ENCODE measurements at places on chromosomes 2 and 18.

DNA sequence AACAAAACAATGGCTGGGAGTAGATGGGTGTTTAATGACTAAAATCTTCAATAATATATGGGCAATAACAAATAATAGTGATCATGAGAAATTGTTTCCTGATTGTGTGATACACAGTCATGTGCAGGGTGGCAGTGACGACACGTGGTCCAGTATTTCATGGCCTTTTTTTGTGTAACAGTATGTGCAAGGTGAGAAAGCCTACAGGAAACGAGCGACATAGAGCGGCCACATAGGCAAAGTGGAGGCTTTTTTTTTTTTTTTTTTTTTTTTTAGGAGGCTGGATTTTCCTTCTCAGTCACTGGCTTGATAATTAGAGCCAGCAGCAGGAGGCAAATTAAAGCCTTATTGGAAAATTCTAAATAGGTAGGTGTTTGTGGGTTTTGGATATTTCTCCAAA lies 123.7 kb downstream of the MYO3B start:
- DNase-seq = no peak

- DNase-seq = no peak
Observed at GRCh38 chr2:134232868-134233727, 20.8 kb upstream of the MGAT5 start.

DNA sequence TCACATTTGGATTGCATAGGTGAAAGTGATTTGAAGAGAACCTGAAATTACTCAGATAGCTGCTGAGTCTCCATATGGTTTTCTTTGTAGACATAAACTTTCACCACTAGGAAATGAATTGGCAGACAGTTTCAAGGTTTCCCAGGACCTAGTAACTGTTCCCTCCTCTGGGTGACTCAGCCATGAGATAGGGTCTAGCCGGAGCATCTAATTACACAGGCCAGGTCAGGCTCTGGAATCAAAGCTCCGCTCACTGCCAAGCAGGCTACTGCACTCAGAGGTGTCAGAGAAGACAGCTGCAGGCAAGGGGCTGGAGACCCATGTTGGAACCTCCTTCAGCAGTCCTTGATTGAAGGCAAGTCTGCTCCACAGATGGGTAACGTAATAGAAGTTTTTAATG lies 429.2 kb downstream of the TNS1 start:
- no peak for DNase-seq

- no peak for DNase-seq
Observed at GRCh38 chr2:145741181-145741580, 1221.3 kb upstream of the ZEB2 start.

DNA sequence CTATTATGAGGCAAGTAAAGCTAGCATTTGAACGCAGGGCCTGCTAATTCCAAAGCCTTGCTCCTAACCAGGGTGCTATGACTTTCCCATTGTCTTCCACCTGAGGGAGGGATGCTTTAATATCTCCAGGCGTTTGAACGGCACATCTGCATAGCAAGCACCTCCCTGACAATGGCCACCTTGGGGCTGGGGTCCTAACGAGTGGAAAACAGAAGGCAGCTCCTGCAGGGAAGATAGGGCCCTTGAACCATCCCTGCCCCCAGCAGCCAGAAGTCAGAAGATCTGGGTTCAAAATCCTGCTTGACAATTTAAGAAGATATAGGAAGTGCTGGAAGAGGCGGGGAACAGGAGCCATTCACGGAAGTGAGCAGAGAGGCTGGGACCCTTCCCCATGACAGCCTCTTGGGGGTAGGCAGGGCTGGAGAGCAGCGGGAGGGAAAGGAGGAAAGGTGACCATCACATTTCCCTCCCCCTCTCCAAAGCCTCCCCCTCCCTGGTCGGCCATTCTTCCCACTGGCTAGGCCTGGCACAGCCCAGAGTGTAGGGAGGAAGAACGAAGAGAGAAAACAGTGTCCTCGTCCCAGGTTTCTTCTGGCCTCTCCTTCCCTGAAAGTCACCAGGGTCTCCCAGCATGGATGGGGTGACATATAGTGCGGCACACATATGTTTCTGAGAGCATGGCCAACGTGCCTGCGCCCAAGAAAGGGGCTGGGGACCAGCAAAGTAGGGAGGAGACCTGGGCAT lies 73.5 kb downstream of the EMX1 start:
- DNase-seq = no peak

DNA sequence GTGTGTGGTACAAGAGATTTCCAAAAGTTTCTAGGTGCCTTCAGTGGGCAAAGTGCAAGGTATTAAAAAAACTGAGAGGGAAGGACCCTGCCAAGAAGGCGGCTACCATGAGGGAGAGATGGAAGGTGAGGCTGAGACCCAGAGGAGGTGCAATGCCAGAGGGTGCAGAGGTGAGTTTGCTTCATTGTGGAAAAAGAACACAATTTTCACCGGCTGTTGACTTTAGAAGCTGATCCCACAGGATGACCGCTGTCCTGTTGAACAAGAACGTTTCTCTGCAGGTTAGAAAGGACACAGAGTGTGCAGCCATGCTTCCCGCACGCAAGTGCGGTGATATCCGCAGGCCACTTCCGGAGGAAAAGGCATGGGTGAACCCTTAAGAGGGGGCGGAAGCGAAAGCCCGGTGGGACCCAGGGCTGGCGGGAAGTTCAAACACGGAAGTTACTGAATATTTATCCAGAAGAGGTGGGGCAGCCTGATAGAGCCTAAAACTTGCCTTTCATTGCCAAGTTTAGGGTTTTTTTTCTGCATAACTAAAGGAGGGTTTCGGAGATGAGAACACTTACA lies 16.6 kb downstream of the SP110 start:
- DNase-seq = no peak

GRCh38 chr2:46460241-46460921 lies 19.0 kb upstream of the TMEM247 start:
- no peak for DNase-seq

DNA sequence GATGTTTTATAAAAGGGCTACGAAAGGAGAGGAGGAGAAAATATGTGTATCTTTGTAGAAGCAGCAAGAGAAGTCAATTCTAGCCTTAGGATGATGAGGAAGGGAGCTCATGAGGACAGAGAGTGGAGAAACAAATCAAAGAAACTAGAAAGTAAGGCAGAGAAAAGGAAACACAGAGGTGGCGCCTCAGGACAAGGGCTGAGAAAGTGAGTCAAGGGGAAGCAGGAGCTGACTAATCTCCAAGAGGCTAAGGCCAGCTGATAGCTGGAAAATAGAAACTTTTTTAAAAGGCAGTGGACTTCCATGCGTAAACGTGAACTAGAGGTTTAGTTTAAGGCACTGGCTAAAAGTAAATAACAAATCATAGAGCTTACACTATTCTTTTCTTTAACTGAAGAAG lies 173.3 kb downstream of the ANKRD44 start:
- DNase-seq = no peak

GRCh38 chr2:219182331-219183150 lies 4.5 kb downstream of the RETREG2 start:
- DNase-seq = no peak

DNA sequence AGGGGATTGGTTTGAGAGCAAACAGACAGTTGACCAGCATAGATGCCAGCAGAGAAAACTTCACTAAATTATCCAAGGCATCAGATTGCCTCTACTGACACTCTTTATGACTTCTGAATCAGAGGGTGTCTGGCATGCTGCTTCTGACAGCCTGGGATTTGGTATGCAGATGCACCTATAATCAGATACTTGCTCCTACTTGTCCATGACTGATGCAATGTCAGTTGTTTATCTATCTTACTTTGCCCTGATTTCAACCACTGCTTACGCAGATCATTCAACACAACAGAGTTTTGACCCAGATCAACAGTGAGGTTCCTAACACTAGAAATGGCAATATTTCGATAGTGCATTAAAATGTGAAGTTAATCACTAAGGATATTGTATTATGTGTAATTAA lies 22.6 kb upstream of the CALCRL start:
- no peak for DNase-seq

DNA sequence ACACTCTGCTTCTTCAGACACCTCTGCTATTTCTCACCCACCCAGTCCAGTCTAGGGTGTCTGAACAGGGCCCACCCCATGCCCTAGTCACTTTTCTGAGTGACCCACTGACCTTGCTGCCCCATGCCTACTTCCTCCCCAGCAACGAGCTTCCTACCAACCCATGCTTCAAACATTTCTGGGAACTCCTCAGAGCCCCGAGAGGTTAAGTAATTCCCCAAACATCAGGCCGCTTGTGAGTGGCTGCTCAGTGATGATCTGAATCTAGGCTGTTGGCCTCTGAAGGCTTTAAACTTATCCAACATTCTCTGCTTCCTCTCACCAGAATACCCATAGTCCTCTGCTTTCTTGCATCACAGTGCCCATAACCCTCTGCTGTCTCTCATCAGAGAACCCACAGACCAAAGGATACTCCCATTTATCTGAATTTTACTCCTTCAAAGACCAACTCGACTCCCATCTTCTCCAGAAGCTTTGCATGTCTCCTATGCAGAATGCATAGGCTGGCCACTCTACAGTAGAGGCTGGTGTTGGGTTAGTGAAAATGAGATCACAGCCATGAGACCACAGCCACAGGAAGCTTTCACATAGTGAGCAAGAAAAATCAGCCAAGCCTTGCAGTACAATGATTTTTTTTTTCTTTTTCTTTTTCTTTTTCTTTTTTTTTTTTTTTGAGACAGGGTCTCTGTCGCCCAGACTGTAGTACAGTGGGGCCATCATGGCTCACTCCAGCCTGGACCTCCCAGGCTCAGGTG lies 309.5 kb upstream of the LYPD1 start:
- DNase-seq = no peak

DNA sequence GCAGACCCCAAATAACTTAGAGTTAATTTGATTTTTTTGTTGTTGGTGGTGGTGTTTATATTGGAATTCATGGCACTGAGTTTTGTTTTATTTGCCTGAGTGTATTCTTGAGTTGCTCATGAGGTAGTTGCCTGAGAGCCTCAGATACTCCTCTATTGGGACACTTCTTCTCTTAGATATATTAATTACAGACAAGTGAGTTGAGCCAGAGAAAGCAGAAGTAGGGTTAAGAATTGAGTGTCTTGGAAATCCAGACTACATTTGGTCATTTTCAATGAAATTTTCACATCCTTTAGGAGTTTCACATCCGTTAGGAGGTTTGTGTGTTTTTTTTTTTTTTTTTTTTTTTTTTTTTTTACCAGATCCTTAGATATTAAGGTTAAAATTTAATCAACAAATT lies 29.0 kb downstream of the FMNL2 start:
- no peak for DNase-seq

DNA sequence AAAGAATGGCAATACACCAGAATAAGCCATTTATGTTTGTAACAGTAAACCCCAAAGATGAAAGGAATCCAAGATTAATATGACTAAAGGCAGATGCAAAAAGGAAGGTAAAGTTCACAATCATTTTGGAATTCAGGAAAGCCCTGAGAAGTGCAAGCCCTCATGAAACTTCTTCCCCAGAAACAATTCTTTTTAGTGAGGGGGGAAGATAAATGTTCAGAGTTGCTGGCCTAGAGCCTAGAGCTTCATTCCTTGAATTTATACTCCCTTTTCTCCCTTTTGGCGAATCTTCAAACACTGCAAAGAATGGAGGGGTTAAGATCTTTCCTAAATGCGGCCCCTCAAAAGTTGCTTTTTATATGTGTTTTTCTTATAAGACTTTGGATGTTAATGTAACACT lies 368.8 kb downstream of the MEIS1 start:
- DNase-seq = no peak
